ENCODE measurements at places on chromosomes 7 and 10. TPM values are rescaled to one million over a fixed set of nuclear protein-coding genes. Genes with fewer than 3 reads are reported as not detected.
A peak's percentile ranks its signal among the peaks of the same experiment; 100 is the strongest.

Gene CNPY1
- not detected for total RNA-seq

DNA sequence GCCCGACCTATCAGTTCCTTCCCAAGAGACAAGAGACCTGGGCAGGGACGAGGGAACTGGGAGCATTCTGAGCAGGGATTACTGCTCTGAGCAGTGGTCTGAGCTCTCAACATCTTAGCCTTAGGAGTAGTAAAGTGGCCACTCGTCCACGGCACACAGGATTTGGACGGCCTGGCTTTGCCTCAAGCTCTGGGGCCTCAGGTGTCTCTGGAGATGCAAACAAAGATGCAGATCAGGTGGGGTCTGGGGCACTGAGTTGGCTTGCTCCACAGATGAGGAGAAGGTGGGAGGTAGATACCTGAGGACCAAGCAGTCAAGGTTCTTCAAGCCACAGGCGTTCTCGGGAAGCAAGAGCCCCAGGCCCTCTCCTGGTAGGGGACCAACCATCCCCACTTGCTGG, 16.1 kb upstream of the NPFFR1 start:
- DNase-seq = no peak

DNA sequence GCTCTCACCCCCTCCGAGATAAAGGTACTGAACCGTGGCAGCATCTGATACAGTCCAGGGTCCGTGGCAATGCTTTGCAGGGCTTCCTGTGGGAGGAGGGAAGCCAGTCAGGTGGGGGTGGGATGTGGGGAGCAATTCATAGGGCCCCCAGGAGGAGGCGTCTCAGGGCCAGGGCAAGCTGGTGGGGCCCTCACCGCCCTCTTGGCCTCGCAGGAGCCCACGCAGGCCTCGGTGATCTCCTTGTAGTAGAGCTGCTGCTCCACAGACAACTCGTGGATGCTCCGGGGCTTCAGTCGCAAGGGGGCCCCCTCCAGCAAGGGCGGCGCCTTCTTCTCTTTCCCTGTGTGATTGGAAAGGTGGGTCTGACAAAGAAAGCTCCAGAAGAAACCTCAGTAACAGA, 7.2 kb downstream of the TAF6 start:
- no peak for DNase-seq

DNA sequence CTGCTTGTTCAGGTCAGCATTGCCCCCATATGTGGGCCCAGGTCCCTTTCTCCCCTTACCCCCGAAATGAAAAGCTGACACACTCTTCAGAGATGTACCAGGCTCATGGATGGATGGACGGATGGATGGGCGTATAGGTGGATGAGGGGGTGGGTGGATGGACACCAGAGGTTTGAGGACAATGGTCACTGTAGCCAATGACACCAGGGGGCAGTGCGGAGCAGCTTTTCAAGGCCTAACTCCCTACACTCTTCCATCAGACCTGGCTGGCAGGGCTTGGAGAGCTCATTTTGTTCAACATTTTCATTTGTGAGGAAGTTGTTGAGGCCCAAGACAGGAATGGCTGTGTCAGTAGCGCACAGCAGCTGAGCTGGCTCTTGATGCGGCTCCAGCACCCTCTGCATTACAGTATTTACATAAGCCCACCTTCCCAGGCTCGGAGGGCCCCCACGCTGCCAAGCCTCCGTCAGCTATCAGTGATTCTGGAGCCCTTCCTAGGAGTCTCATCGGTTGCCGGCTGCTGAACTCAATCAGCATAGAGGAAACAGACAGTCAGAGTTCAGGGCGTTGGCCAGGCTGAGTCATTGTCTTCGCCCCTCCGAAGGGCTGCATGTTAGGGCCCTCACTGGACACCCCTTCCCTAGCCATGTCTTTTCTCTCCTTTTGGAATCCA, 11.6 kb upstream of the FFAR4 start:
- peak; percentile 48 for DNase-seq

- peak; percentile 16 for DNase-seq
These were observed 13.9 kb downstream of the CUBN start for GRCh38 chr10:17115683-17116082.
